Endothelial cell (in vitro differentiated cells): ENCODE measurements at places on chromosomes 16 and 17.

- no peak for DNase-seq
Measured at GRCh38 chr16:10153985-10154384, 28.2 kb downstream of the GRIN2A start.

GRCh38 chr17:82838386-82839063 is 1.3 kb downstream of the ZNF750 start:
- no peak for DNase-seq

- DNase-seq, result no peak
Measured at GRCh38 chr16:3712861-3713372, 4.4 kb downstream of the TRAP1 start.

- no peak for DNase-seq
Measured at GRCh38 chr17:80481284-80482057, 5.1 kb upstream of the NPTX1 start.

DNA sequence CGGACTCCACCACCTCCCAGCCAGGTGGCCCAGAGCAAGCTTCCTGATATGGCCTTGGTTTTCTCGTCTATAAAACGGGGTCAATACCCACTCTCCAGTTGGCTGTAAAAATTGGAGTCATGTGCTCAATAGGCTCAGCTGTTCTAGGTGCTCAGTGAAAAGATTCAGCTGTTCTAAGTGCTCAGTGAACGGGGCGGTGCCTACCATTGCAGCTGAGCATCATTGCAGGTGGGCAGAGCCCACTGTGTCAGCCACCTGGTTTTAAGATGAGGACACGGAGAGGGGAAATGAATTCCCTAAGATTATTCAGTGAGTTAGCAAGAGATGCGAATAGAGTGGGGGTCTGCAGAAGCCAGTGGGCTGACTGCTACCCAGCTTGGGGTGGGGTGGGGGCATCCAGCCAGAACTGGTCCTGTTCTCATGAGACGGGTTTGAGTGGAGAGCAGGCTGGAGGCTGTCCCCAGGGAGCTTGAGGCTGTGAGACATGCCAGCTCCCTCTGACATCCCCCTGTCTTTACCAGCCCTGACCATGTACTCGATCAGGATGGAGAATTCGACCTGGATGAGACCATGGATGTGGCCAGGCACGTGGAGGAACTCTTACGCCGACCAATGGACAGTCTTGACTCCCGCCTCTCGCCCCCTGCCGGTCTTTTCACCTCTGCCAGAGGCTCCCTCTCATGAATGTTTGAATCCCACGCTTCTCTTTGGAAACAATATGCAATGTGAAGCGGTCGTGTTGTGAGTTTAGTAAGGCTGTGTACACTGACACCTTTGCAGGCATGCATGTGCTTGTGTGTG is 21.9 kb downstream of the STAT5A start:
- DNase-seq, result no peak

GRCh38 chr16:84665843-84666242 is 17.5 kb downstream of the KLHL36 start:
- no peak for DNase-seq
